GM04504 (cell line): ENCODE measurements at places on chromosomes 6 and 20.

DNA sequence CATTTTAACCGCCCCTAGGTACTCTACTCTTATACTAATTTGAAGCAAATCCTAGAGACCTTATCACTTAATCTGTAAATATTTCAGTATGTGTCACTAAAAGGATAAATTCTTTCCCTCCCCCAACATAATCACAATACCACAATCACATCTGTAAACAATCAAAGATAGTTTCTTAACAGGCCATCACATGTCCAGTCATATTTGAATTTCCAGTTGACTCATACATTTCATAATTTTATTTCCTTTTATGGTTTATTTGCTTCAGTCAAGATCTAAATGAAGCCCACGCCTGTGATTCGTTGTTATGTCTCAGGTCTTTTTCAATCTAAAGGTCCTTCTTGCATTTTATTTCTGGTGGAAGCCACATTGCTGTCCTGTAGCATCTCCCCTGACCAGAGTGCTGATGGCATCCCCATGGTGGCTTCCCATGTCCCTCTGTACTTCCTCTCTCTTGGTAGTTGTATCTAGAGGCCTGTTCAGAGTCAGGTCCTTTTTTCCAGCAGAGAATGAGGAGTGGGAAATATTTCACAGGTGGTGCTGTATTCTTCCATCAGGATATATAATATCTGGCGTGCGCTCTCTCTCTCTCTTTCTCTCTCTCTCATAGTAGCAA lies 128.6 kb upstream of the SLC22A23 start:
- DNase-seq, result peak; percentile 74

GRCh38 chr6:159577564-159577963 lies 115.5 kb downstream of the SOD2 start:
- no peak for DNase-seq

DNA sequence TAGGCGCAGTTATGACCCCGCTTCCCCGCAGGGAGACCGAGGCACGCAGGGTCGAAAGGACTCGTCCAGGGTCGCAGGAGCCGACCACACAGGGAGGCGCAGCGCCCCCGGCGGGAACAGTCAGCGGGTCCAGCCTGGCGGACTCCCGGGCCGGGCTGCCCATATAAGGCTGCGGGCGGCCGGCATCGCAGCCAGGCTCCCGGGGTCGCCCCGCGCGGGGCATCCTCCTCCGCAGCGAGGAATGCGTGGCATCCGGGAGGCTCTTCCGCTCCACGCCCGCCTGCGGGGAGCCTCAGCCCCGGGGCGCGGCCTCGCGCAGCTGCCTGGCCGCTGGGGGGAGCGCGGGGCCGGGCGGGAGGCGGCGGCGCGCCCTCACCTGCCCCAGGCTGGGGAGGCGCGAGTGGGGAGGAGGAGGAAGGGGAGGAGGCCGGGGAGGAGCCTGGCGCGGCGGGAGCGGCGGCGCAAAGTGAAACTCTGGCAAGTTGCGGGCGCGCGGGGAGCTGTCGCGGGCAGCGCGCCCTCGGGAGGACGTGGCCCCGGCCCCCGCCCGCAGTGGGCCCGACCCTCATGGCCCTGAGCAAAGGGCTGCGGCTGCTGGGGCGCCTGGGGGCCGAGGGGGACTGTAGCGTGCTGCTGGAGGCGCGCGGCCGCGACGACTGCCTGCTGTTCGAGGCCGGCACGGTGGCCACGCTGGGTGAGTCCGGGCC lies at the start of gene SYNJ2:
Gene SYNJ2 (plus strand): TSS at position 469 of the 707 bp plus-strand sequence. CDS start 99 bp downstream, at position 568.
- DNase-seq, result peak; percentile 48

GRCh38 chr6:151160929-151161757 lies 78.6 kb upstream of the AKAP12 start:
- DNase-seq, result no peak

GRCh38 chr20:43549416-43550065 lies 9.3 kb upstream of the SGK2 start:
- no peak for DNase-seq

GRCh38 chr6:119848696-119849095 lies 499.1 kb upstream of the MAN1A1 start:
- DNase-seq, result no peak

- no peak for DNase-seq
These were observed 133.0 kb downstream of the FIG4 start for GRCh38 chr6:109824105-109824504.

DNA sequence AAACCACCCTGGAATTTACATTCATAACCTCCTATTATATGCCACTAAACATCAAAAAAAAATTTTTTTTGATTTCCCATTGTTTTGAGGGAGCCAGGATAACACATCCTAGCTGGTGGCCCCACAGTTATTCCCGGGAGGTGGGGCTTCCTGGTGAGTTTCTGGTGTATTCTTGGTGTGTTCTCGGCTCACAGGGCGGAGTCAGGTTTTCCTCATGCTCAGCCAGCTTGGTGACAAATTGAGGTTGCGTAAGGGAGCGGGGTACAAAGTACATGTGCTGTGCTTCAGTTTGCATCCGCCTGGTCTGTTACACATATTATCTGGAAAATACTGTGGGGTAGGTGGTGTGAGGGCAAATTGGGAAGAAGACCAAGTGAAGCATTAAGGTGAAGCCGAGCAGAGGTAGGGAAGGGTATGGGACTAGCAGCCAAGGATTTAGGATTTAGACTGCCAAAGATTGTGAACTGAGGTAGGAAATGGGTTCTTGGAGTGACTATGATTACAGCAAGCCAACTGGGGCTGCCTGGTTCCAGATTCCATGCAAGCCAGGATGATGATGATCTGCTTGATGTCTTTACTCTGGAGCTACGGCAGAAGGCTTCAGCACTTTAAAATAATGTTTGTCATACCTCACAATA lies 46.2 kb upstream of the EEF1A1 start:
- DNase-seq, result peak; percentile 72

DNA sequence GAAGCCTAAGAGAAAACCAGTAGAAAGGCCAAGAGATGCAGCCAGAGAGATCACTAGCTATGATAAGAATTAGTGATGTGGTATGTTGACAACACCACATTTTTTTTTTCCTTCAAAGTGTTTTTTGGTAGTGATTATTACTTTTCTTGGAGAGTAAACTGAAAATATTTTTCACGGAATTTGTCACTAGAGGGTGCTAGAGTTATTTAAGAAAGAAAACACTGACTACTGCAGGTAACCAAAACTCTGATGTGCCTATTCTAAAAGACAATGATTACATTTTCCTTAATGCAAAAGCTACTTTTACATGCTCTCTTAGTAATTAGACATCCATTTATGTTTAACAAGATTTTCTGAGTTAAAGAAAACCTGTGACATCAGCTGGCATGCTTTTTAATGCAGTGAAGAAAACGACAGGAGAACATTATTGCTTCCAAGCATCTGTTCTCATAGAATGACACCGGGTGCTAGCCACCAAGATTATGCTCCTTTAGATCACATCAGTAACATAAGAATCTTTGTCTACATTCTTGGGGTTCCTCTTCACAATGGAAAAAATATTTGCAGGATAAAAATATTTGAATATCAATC lies 28.8 kb downstream of the RWDD2A start:
- peak; percentile 27 for DNase-seq

- no peak for DNase-seq
These were observed 16.8 kb downstream of the SCML4 start for GRCh38 chr6:107807196-107807811.

- DNase-seq, result no peak
These were observed 95.1 kb upstream of the EXOC2 start for GRCh38 chr6:788058-788457.

GRCh38 chr6:1396952-1397868 lies 7.8 kb downstream of the FOXF2 start:
- peak; percentile 64 for DNase-seq

GRCh38 chr6:4592026-4592425 lies 184.2 kb upstream of the CDYL start:
- no peak for DNase-seq

DNA sequence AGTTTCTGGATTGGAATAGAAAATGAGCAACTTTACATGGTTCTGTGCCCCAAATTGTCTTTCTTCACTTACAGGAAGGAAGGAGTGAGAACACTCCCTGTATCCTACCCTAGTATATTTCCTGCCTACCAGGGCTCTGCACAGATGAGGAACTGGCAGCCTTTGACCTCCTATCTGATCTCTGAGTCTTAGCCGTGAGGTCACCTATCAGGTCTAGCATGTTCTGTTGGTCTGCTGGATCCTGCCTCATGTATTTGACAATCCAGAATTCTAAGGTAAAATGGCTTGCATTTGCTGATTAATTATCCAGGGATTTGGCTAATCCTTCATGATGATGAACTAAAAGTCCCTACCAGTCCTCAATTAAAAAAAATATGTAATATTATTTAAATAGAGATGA lies 35.0 kb upstream of the TRAM2 start:
- no peak for DNase-seq

DNA sequence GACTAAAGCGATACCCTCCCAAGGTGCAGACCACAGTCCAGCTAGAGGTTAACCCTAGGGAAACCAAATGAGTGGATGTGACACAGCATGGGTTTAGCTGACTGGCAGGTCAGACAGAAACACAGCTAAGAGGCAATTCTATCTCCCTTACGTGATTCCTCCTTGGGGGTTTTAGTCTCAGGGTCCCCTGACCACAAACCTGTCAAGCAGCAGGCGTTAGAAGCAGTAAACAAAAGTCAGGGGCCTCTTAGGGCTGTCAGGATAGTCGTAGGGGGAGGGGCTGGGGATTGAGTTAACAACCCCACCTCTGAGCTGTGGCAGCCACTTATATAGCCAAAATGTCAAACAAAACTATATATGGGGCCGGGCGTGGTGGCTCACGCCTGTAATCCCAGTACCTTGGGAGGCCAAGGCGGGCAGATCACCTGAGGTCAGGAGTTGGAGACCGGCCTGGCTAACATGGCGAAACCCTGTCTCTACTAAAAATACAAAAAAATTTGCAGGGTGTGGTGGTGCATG lies 13.6 kb downstream of the KCNK5 start:
- no peak for DNase-seq

DNA sequence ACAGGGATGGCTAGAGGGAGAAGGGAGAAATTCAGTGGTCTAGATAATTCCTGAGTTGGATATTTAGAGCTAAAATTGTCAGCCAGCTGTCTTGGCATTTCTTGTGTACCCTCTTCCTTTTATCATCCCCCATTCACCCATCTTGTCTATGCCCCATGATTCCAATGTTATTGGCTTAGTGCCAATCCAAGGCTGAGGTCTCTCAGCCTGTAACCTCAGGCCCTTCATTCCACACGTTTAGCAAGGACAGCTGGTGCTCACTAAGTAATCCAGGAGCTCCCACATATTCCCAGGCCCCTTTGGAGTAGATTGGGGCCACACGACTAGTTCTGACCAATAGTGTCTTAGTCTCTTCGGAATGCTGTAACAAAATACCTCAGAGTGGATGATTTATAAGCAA lies 112.4 kb upstream of the ATXN1 start:
- DNase-seq, result no peak

DNA sequence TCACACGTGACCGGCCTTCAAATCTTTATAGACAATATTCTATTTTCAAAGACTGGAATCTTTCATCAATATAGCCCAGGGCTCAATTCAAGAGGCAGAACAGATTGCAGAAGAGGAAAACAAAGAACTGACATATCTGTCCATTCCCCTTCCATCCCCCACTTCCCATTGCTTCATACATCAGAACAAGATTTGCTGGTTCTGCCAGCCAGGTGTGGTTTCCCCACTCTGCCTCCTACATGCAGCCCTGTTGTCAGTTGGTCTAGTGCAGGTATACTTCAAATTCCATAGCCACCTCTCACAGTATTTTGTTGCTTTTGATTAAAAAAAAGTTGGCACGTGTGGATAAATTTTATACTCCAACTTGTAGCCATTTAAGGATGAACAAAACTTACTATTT lies 174.9 kb downstream of the CD109 start:
- no peak for DNase-seq

DNA sequence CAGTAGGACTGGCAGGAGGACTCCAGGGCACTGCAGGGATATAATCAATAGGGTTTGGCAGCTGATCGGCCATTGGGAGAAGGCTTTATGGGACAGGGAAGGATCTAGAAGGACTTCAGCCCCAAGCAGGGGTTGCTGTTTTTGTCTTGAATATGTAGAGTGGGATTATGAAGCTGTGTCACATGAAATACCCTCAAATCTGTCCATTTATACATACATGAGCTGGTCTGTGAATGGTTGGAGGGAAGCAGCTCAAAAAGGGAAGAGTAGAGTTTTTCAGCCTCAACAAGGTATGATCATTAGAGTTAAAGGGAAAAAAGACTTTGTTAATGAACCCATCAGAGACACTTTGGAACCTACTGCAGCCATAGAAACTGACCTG lies 98.2 kb upstream of the ZNF217 start:
- DNase-seq, result no peak

GRCh38 chr20:49397525-49397924 lies 84.9 kb downstream of the KCNB1 start:
- DNase-seq, result no peak

DNA sequence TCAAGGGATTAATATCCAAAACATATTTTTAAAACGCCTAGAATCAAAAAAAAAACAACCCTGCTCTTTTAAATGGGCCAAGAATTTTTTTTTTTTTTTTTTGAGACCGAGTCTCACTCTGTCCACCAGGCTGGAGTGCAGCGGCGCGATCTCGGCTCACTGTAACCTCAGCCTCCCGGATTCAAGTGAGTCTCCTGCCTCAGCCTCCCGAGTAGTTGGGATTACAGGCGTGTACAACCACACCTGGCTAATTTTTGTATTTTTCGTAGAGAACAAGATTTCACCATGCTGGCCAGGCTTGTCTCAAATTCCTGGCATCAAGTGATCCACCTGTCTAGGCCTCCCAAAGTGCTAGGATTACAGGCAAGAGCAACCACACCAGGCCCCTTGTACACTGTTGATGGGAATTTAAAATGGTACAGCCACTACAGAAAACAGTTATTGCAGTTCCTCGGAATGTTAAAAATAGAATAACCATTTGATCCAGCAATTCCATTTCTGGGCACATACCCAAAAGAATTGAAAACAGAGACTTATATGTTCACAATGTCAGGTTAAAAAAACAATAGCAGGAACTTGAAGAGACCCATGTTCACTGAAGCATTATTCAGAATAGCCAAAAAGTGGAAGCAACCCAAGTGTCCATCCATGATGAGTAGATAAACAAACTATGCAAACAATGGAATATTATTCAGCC lies 3.1 kb upstream of the MYL9 start:
- no peak for DNase-seq

DNA sequence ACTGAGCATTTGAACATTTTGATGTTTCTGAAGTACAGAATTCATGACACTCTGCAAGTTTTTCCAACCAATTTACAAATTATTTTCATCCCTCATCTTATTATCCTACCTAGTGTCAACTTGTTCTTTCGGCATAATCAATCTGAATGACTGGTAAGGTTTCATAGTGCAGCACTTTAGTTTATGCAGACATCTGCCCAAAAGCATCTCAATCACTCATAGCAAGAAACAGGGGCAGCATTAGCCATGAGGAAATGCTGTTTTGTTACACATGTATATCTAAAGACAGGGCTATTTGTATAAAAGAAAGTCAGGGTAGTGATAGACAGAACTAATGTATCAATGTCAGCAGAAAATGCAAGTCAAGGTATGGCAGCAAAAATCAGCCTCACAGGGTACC lies 378.1 kb upstream of the AGPAT4 start:
- DNase-seq, result no peak

GRCh38 chr20:17747431-17747846 lies 47.7 kb downstream of the BANF2 start:
- peak; percentile 71 for DNase-seq

GRCh38 chr6:53793318-53794136 lies 1.3 kb upstream of the LRRC1 start:
- DNase-seq, result no peak
